Right renal cortex interstitium (tissue), 3 donors: ENCODE measurements at places on chromosomes 5 and 9. TPM values are rescaled to one million over a fixed set of nuclear protein-coding genes. Genes with fewer than 3 reads are reported as not detected.

GRCh38 chr9:3507395-3508077, 18.3 kb downstream of the RFX3 start:
- no peak for DNase-seq

GRCh38 chr9:129252937-129253802, 75.1 kb upstream of the IER5L start:
- DNase-seq = no peak

DNA sequence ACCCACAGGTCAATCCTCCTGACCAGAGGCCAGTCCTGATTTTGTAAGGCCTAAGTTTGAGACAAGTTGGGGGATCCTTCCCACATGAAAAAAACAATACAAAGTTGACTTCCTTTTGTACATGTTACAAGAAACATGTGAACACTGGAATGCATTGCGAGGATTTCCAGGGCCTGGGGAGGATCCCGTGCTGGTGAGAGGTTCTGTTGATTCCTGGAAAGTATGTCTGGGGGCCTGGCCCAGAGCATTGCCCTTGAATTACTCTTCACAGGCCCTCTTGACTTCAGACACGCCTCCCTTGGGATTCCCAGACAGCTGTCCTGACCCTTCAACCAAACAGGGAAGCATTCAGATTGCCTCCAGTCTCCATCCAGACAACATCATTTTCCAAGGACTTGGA, 234.2 kb upstream of the IRX2 start:
- DNase-seq = no peak

DNA sequence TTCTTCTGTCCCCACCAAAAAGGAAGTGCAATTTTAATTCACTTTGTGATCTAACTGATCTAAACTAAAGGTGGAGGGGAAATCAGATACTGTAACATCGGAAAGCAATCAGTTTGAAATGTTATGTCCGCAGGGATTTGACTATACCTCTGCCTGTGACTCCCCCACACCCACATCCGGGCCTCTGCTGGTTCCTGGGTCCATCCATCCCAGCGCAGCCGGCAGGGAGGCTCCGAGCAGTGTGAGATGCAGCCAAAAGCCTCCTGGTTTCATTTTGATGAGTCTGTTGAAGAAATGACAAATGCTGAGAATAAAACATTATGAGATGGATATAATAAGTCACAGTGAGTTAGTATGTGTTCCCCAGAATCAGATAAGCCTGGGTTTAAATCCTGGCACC, 8.6 kb downstream of the FSTL4 start:
- no peak for DNase-seq

SPINK13 gene
- polyA plus RNA-seq = 0.59 TPM

ENC1 gene
- 62.5 TPM for polyA plus RNA-seq

FST gene
- polyA plus RNA-seq = 17.7 TPM

DNA sequence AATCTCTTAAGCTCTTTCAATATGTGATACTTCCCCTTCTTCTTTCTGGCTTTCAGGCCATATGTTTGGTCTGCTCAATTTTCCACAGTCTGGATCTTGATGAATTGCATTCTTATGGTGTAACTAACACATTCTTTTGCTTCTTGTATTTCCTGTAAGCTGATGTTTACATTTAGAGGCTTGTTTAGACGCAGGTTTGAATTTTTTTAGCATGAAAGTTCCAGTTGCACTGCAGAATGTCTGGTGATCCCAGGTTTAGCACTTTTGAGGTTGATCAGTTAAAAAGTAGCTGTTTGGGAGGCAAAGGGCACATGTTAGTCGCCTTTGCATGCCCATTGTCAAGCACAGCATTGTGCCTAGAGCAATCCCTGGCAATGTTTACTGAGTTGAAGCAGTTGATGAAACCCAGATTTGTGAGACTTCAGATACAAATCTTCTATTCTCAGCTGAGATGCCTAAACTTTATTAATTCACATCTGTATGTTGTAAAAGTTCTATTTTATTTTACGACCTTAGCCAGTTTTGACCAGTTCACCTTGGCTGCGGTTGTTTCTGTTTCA, 59.6 kb upstream of the SPATA31C2 start:
- DNase-seq = no peak

SLC34A3 gene
- 2.8 TPM for polyA plus RNA-seq

- DNase-seq = no peak
These were observed 80.2 kb downstream of the PTPN3 start for GRCh38 chr9:109417585-109418544.

PRELID2 gene
- 8.7 TPM for polyA plus RNA-seq

S1PR3 gene
- 55.3 TPM for polyA plus RNA-seq
